ENCODE measurements at places on chromosomes 11 and 22. TPM values are rescaled to one million over a fixed set of nuclear protein-coding genes. Genes with fewer than 3 reads are reported as not detected.
A peak's percentile ranks its signal among the peaks of the same experiment; 100 is the strongest.

SLC22A12 gene
- total RNA-seq = not detected

SBF1 gene
- total RNA-seq = 69.6 TPM

MS4A6E gene
- total RNA-seq = not detected

DBX1 gene
- not detected for total RNA-seq

DNA sequence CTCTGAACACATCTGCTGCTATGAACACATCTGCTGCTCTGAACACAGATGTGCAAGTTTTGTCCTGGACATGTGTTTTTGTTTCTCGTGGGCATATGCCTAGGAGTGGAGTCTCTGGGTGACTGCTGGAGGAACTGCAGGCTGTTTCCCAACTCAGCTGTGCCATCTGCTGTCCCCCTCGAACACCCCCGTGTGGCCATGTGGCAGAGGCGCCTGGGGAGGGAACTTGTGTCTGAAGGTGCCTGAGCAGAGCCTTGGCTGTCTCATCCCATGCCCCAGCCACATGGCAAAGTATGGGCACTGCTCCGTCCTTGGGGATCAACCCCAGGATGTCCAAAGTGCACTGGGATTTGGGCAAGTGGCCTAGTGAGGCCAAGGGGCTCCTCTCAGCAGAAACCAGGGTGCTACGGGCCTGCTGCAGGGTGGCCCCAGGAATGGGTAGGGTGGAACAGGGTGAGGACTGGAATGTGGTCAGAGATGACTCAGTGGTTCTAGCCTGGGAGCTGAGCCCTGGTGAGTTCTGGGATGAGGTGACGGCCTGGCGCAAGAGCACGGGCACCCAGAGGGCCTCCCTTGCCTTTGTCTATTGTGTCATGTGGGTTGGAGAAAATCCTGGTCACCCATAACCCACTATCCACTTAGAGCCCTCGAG, 14.7 kb downstream of the GATD1 start:
- peaks cover 7% of the 10 kb centered on the region for H3K4me1 ChIP-seq
- no peak overlapping the region for H3K4me3 ChIP-seq
- no peak overlapping the region for H3K27ac ChIP-seq
- H3K27me3 ChIP-seq = no peaks in the 10 kb centered on the region

GRCh38 chr22:28715611-28716010, 26.0 kb downstream of the CHEK2 start:
- no peak overlapping the region for H3K27ac ChIP-seq
- H3K36me3 ChIP-seq = no peaks in the 10 kb centered on the region
- H3K4me3 ChIP-seq = no peak overlapping the region

DNA sequence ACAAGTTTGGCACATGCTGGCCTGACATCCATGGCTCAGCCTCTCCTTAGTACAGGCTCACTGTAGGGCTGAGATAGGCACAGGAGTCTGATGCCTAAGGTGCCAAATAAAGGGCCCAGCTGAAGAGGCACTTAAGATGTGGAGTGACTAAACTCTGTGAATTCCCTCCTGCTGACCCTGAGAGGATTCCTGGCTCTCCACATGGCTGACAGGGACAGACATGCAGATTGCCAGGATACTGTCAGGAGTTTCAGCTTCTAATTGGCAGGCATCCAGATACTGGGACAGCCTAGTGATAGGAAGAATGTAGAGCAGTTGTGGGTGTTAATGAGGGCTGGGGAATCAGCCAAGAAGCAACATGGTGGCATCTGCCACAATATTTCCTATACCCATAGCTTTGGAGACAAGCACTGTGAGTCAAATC, 558.7 kb downstream of the INSC start:
- no peaks in the 10 kb centered on the region for H3K27me3 ChIP-seq
- no peak overlapping the region for H3K27ac ChIP-seq
- H3K4me3 ChIP-seq = no peak overlapping the region
- no peaks in the 10 kb centered on the region for H3K36me3 ChIP-seq

DNA sequence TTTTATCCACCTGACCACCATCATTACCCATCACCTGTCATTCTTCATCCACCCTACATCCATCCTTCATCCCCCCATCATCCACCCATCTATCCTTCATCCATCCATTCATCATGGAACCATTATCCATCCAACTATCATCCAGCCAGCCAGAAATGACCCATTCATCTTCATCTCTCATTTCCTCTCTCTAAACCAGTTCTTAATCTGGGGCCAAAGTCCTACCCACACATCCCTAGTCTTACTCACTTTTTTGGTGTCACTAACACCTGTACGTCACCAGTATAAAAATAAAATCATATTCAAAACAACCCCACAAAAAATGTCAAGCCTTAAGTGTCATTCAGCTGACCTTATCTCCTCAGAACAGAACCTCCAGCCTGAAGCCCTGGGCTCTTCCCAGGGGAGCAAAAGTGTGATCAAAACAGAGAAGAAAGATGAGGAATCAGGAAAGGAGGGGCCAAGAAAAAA, 12.3 kb downstream of the SPI1 start:
- H3K27ac ChIP-seq = no peak overlapping the region
- peaks cover 4% of the 10 kb centered on the region for H3K27me3 ChIP-seq
- no peaks in the 10 kb centered on the region for H3K4me1 ChIP-seq
- no peak overlapping the region for H3K4me3 ChIP-seq
- no peaks in the 10 kb centered on the region for H3K36me3 ChIP-seq
- DNase-seq = no peak

GRCh38 chr22:23755711-23756110, 1.5 kb upstream of the VPREB3 start:
- no peaks in the 10 kb centered on the region for H3K27me3 ChIP-seq
- H3K4me3 ChIP-seq = no peak overlapping the region
- H3K4me1 ChIP-seq = no peaks in the 10 kb centered on the region
- no peaks in the 10 kb centered on the region for H3K36me3 ChIP-seq
- no peak for DNase-seq

GRCh38 chr11:1837171-1838076, 1.4 kb upstream of the TNNI2 start:
- H3K27me3 ChIP-seq = no peaks in the 10 kb centered on the region
- DNase-seq = no peak

DNA sequence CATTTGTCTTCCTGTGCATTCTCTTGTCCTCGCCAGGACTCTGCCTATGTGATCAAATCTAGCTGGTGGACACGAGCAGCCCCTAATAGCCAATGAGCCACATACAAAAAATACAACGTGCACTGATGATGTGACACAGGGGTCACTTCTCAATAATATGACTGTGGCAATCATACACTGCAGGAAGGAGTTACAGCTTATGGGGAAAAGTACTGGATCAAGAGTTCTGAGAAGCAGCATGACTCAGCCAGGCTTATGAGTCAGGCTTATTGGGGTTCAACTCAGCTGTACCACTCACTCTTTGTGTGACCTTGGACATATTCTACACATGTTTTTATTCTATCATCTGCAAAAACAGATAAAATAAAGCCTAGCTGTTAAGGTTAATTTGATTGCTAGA, 889.4 kb upstream of the TENM4 start:
- H3K27ac ChIP-seq = no peak overlapping the region
- DNase-seq = peak; percentile 45
- peaks cover 9% of the 10 kb centered on the region for H3K4me1 ChIP-seq
- no peak overlapping the region for H3K4me3 ChIP-seq

- no peaks in the 10 kb centered on the region for H3K36me3 ChIP-seq
- no peak for DNase-seq
- no peaks in the 10 kb centered on the region for H3K4me1 ChIP-seq
- no peak overlapping the region for H3K4me3 ChIP-seq
- H3K27me3 ChIP-seq = no peaks in the 10 kb centered on the region
These were observed 47.6 kb upstream of the OR8B8 start for GRCh38 chr11:124493016-124493655.

- peaks cover 3% of the 10 kb centered on the region for H3K4me1 ChIP-seq
- H3K4me3 ChIP-seq = no peak overlapping the region
- no peaks in the 10 kb centered on the region for H3K36me3 ChIP-seq
- peaks cover 2% of the 10 kb centered on the region for H3K27me3 ChIP-seq
- H3K27ac ChIP-seq = no peak overlapping the region
These were observed 338.2 kb upstream of the NCAM1 start for GRCh38 chr11:112623057-112623456.

GRCh38 chr22:37410174-37411055, 16.9 kb downstream of the ELFN2 start:
- no peak overlapping the region for H3K4me3 ChIP-seq
- H3K27me3 ChIP-seq = no peaks in the 10 kb centered on the region
- no peak overlapping the region for H3K27ac ChIP-seq
- no peak for DNase-seq
- no peaks in the 10 kb centered on the region for H3K36me3 ChIP-seq

DNA sequence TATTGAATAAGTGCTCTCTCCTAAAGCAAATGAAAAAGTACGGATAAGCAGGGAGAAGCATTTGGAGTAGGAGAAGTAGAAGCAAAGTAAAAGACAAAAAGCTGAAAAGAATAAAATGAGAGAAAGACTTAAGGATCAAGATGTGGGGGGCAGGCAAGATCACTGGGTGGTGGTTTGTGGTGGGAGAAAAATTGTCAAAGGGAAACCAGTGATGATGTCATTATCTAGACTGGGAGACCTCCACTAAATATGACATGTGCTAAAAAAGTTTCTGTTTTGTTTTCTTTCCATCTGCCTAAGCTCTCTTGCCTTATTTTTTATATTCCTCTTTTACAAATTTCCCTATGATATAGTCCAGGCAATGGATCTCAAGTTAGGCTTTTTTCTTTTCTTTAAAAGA, 14.8 kb upstream of the MAML2 start:
- no peak overlapping the region for H3K4me3 ChIP-seq
- H3K4me1 ChIP-seq = no peaks in the 10 kb centered on the region
- no peaks in the 10 kb centered on the region for H3K27me3 ChIP-seq
- no peak for DNase-seq
- peaks cover 21% of the 10 kb centered on the region for H3K36me3 ChIP-seq
- H3K27ac ChIP-seq = no peak overlapping the region

DNA sequence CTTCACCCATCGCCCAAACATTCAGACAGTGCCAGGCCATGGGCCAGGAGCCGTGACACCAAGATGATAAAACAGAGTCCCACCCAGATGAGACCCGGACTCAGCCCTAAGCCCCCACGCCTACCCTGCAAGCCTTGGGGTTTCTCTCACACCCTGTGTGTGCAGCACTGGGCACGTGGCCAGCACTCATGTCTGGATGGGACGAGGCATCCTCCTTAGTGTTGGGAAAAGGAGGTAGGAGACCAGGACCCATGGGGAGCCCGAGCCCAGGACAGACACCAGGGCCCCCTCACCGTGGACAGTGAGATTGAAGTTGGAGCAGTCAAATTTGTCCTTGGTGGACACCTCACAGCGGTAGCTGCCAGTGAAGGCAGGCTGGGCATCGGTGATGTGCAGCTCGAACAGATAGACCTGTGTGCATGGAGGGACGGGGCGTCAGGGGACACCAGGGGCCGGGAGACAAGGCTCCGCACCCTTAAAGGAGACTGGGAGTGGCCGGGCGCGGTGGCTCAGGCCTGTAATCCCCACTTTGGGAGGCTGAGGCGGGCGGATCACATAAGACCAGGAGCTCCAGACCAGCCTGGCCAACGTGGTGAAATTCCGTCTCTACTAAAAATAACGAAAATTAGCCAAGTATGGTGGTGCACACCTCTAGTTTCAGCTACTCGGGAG, 4.2 kb downstream of the MYBPC3 start:
- H3K4me3 ChIP-seq = no peak overlapping the region
- no peak overlapping the region for H3K27ac ChIP-seq
- DNase-seq = no peak
- H3K36me3 ChIP-seq = no peaks in the 10 kb centered on the region
- H3K27me3 ChIP-seq = peaks cover 9% of the 10 kb centered on the region

GRCh38 chr11:2447951-2448650, 3.3 kb downstream of the KCNQ1 start:
- no peaks in the 10 kb centered on the region for H3K4me1 ChIP-seq
- no peak overlapping the region for H3K4me3 ChIP-seq
- no peak for DNase-seq
- no peak overlapping the region for H3K27ac ChIP-seq
- no peaks in the 10 kb centered on the region for H3K36me3 ChIP-seq
- H3K27me3 ChIP-seq = peaks cover 19% of the 10 kb centered on the region

GRCh38 chr11:2271077-2271326, 614 bp upstream of the ASCL2 start:
- no peaks in the 10 kb centered on the region for H3K36me3 ChIP-seq
- H3K27ac ChIP-seq = no peak overlapping the region
- H3K4me3 ChIP-seq = no peak overlapping the region
- H3K4me1 ChIP-seq = no peaks in the 10 kb centered on the region
- peaks cover 42% of the 10 kb centered on the region for H3K27me3 ChIP-seq
- DNase-seq = no peak

GRCh38 chr22:41324821-41325528, 23.6 kb downstream of the ZC3H7B start:
- no peaks in the 10 kb centered on the region for H3K27me3 ChIP-seq
- no peak overlapping the region for H3K4me3 ChIP-seq
- no peak for DNase-seq
- no peak overlapping the region for H3K27ac ChIP-seq
- H3K36me3 ChIP-seq = peaks cover 13% of the 10 kb centered on the region

DNA sequence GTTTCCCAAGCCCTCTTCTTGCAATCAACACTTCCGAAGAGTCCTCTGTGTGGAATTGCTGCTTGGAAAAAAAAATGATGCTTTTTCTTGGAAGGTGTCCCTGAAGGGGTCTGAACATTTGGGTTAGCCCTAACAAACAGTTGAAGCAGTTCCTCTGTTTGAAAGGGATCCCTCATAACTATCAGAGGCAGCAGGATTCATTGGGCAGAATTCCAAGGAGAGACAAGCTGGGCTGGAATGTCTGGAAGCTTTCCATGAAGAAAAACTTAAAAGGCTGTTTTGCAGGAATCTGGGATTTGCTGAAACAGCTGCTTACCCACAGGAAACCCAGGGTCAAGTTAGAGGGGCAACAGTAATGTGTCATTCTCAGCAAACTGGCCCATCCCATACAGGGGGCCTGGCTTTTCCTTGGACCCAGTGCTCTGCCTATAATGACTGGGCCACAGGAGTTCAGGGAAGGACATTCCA, 3.1 kb downstream of the CSNK2A3 start:
- peak; percentile 87 for DNase-seq
- no peak overlapping the region for H3K4me3 ChIP-seq
- peaks cover 23% of the 10 kb centered on the region for H3K4me1 ChIP-seq
- no peak overlapping the region for H3K27ac ChIP-seq

DNA sequence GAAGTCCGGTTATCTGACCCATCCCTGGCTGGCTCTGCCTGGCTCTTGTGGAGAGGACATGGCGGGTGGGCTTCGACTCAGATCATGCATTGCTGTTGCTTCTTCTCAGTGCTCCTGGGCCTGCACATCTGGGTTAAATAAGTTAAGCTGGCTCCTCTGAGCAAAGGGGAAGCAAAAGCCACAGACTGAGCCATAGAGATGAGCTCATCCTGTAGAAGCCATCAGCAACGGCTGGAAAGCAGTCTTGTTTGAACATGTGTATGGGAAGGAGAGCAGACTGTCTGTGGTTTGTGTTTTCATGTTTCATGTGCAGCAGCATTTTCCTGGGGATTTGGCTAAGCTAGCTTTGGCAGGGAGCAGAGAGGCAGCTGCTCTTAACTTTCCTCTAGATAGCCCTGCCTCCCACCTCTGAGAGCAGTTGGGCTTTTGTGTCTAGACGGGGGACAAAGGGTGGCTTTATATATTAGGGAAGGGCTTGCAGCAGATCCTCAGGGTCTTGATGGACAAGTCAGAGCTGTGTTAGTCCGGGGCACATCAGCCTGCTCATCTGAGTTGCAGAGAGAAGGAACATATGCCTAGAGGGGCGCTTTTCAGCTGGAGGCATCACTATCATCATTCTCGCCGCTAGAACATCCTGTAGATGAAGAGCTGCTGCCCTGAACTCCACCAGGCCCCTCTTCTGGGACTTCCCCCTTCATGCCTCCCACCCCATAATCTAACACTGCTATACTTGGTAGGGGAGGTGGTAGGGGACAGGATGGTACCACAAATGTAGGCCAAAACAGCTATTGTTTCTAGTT, 14.9 kb downstream of the DCPS start:
- DNase-seq = peak; percentile 97
- peaks cover 21% of the 10 kb centered on the region for H3K4me1 ChIP-seq
- H3K4me3 ChIP-seq = peak overlapping the region; percentile 16
- no peaks in the 10 kb centered on the region for H3K36me3 ChIP-seq
